ENCODE measurements at places on chromosomes 13 and 19.

- DNase-seq: peak; percentile 10
Observed at GRCh38 chr19:15672580-15673175, at the start of gene CYP4F12. Gene CYP4F12, plus strand, starts transcription at chr19:15673087. Its CDS starts 443 bp downstream, at chr19:15673530.

DNA sequence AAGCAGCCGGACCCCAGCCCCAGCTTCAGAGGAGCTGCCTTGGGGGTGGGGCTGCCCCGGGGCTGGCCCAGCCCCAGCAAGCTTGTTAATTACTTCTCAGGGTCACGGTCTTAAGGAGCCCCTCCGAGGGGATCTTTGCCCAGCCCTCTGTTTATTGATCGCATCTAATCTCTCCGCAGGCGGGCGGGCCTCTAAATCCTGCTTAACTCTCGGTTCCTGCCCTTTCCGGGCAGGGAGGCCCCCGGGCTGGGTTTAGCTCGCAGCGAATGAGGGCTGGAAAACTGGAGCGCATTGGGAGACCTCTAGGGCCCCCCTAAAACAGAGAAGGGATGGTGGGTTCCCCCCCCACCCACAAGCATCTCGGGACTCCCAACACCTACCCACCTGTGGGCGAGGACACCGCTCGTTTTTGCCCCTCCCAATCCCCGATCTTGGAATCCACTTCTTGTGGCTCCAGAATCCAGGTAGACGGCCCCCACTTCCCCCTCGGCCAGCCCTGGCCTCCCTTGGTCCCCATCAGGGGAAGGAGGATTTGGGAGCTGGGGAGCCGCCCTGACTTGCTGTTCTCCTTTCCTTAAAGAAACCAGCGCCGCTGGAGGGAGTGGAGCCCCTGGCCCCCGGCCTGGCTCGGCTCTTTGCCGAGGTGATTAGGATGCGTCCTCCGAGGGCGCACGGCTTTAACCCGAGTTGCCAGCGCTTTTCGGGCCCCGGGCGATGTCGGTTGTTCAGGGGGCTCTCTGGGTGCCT lies 59.5 kb upstream of the ADGRL1 start:
- DNase-seq: no peak

DNA sequence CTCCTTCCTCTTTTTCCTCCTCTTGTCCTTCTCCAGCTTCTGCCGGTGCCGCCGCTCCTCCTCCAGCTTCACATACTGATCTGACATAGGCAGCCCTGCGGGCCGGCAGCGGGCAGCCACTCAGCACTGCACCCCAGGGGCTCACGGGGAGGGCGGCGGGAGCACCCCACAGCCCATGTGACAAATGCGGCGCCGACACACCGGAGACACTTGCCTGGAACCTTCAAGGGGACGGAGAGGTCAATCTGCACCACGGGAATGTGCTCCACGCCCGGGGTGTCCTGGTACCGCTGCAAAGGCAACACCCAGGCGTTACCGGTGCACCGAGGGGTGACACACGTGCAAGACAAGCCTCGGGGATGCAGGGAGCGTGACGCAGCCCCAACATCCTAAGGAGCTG lies 18.6 kb downstream of the IZUMO4 start:
- no peak for DNase-seq

- DNase-seq: no peak
Observed at GRCh38 chr13:60019119-60019993, 144.4 kb downstream of the DIAPH3 start.

DNA sequence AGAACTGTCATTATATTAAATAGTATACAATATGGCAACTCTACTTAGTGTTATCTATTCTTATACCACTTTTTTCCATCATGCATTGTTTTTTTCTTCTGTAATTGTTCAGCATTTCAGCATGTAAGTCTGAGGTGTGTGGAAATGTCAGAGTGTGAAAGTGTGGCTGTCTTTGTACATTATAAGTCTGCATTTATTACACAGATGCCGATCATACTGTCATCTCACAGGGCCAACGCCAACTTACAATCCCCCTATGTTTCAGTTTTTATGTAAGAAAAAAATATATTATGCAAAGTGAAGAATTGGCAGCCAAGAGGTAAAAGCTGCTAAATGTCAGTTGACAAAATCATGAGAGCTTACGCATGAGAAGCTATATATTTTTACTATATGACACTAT lies 42.9 kb upstream of the PCDH17 start:
- DNase-seq: no peak
